ENCODE measurements at places on chromosomes 3 and 15.

DNA sequence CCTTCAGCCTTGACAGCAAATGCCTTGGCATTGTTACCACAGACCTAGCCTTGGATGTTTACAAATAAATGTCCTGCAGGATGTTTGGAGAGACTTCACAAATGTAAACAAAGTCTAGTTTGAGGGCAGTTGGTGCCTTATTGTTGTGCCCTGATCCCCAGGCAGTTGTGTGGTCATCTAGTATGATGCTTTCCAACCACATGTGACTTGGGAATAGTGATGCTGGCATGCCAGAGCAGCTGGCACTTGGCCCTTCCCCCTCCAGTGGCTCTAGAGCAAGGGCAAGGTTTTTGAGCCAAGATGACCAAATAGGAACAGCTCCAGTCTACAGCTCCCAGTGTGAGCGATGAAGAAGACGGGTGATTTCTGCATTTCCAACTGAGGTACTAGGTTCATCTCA, 258.2 kb downstream of the ADAMTS17 start:
- DNase-seq: no peak

GRCh38 chr15:60093273-60094067, 89.4 kb downstream of the FOXB1 start:
- no peak for DNase-seq

GRCh38 chr15:72116731-72117485, 1.0 kb downstream of the MYO9A start:
- peak; percentile 38 for DNase-seq

GRCh38 chr3:183826448-183827250, 1.3 kb upstream of the MAP6D1 start:
- no peak for DNase-seq

- DNase-seq: no peak
Observed at GRCh38 chr3:175111036-175111435, 251.9 kb downstream of the NAALADL2 start.

DNA sequence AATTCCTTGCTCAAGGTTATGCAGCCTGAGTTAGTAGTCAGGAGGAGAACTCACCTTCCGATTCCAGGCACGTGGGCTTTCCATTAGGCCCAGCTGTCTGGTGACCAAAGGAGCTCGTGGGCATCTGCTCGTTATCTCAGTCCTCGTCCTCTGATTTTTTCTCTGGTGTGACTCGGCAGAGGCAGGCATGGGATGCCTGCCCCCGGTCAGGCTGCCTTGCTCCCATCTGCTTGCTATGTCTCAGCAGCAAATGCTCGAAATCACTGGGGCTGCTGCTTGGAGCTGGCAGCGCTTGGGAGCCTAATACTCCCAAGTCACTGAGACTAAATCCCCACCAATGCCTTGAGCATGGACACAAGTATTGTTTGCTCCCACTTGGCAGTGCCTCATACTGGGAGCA, 84.5 kb upstream of the NMNAT3 start:
- no peak for DNase-seq

DNA sequence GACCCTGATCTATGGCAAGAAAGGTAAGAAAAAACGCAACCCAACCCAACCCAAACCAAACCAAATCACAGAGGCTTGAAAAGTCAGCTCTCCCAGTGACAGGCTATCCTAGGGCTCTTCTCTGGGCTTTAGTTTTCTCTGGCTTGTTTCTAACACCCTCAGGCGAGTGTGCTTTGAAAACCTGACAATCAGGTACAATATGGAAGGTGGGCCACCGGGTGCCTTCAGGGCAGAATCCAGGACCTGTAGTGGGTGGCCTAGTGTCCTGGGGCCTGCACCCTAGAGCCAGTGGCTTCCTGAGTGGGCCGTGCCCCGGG, 46.8 kb downstream of the BHLHE40 start:
- no peak for DNase-seq

- no peak for DNase-seq
Observed at GRCh38 chr3:4981665-4982494, 2.6 kb downstream of the BHLHE40 start.

DNA sequence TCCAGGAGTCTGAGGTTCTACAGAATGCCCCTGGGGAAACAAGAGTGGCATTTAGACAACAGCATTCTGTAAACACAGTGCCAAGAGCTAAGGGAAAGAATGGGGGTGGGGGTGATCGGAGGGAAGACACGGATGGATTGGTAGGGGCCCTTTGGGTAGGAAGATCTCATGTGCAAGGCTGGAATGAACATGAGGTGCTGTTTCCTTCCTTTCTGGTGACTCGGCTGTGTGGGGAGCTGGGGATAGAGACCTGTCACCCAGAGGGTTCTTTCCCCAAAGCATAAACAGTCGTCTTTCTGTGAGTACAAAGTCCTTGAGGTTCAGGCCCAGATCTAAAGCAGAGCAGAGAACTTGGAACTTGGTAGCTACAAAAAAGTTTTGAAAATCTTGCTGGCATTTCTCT, 11.7 kb downstream of the TPM1 start:
- DNase-seq: no peak

DNA sequence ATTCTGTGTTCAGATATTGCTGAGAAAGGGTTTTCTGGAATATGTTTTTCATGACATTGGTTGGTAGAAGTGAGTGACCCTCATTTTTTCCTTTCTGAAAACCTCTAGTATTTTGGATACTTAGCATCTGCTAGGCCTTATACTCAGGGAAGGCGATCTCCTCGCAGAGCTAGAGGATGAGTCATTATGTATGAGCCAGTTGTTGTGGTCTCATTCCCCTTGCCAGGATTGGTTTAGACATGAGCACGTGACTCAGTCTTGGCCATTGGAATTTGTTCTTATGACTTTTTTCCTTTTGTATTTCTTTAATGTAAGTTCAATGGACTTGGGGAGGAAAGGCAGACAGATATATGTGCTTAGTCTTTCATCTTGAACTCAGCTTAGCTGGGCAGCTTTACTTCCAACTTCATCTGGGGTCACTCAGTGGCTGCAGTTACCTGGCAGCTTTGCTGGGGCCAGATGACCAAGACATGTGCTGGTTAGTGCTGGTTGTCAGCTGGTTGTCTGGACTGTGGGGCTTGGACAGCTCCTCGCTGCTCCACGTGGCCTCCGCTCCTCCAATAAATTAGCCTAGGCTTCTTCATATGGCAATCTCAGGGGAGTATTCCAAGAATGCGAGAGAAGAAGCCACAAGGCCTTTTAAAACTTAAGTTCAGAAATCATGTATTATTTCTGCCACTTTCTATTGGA, 207.5 kb downstream of the IL20RB start:
- no peak for DNase-seq

GRCh38 chr15:40392986-40393948, 10.7 kb downstream of the KNSTRN start:
- no peak for DNase-seq

- DNase-seq: no peak
Observed at GRCh38 chr3:25749031-25749581, 34.1 kb downstream of the NGLY1 start.

DNA sequence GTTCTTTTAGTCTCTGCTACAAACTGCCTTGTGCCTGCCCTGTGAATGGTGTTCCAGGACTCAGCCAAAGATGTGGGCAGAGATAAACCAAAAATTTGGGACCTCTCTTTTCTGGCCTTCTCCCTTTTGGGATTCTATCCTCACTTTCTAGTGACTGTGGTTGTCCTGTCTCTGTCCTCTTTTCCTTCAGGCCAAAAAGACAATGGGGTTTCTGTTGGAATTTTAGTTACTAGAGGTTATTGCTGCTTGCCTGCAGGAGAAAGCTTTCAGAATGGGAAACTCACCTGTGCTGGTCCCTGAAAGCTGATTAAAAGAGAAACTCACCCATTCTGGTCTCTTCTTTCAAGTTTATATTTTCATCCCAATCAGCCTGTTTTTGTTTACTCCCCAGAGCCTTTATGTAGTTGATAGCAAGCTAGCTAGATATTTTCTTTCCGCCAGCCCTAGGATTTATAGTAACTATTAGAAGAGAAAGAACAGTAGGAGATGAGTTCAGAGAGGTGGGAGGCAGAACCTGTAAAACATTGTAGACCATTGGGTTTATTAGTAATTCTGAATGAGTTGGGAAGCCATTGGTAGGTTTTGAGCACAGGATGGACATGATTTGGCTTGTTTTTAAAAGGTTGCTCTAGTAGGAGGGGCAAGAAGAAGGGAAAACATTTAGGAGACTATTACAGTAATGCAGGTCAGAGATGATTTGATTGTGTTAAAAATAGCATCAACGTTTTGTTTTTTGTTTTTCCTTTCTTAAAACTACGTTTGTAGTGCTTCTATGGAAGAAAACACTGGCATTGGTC, 138.9 kb downstream of the TCF12 start:
- no peak for DNase-seq

GRCh38 chr3:67804578-67804977, 150.2 kb upstream of the SUCLG2 start:
- DNase-seq: no peak

DNA sequence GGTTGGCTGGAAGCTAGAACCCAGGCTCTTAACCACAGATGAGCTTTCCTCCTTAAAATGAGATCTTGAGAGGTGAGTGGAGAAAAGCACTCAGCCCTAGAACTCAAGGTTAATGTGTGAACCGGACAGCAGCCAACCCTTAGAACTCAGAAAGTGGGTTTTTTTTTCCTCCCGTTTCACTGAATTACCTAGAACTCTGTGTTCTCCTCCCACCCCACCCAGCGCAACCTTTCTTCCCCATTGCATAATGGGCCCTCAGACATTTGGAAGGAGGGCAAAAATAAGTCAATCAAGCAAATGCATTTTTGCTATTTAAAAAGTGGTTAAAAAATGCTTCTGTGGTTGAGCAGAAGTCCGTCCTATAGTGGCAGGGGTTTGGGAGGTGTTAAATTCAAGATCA, 36.7 kb downstream of the POC1A start:
- no peak for DNase-seq

GRCh38 chr3:117165176-117165575, 455.6 kb downstream of the TUSC7 start:
- DNase-seq: no peak

DNA sequence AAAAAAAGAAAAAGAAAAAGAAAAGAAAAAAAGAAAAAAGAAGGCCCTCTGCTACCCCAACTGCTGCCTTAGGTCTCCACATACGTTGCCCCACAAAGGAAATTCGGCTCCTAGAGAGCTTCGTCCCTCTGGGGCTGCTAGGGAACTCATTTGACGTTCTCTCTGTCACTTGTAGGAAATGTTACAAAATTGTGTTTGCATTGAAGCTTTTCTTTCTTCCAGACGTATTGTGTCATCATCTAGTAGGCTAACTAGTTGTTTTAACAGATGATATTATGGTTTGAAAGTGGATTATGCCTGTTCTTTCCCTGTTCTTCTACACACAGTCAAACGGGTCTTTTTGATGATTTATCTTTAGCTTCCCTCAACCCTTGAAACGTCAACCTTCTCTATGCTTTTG, 125.3 kb downstream of the BDH1 start:
- no peak for DNase-seq

GRCh38 chr3:105521770-105522169, 155.1 kb downstream of the ALCAM start:
- DNase-seq: no peak

DNA sequence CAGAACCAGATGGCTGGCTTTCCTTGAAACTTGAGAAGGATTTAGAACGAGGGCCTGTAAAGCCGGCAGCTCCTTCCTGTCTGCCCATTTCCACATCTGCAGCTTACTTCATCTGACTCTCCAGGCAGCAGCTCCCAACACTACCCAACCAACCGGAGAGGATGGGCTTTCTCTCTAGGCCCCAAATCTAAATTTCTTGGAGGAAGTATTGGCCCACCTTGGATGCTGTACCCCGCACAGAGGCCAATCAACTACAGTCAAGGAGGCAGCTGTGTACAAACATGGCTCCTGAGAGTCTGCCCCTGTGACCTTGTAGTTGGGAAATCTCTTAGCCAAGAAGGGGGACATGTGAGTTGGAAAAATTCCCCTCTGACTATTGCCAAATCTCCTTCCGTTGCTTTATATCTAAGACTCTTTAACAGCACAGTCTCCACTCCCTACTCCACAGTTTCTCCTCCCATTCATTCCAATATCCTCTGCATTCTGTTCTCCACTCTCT, 8.0 kb upstream of the ACAP2 start:
- DNase-seq: no peak

DNA sequence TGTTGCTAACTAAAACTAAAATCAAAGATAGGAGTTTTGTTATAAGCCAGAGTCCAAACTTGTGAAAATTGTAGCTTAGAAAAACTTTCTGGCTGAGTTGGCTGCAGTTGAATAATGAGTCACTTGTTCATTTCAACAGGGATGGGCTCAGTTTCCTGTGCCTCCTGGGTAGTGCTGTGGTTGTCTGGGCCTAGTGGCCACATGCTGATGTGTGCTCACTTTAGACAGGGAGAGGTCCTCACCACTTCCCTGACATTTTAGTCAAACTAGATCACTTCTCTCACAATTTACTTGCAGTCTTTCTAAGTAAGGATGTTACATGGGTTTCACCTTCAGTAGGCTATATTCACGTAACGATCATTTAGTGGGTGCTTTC, 6.3 kb upstream of the UBE2Q2 start:
- no peak for DNase-seq

GRCh38 chr3:10855871-10856662, 40.0 kb downstream of the SLC6A11 start:
- DNase-seq: no peak

- DNase-seq: peak; percentile 46
Observed at GRCh38 chr3:188792793-188793192, 379.0 kb upstream of the TPRG1 start.

DNA sequence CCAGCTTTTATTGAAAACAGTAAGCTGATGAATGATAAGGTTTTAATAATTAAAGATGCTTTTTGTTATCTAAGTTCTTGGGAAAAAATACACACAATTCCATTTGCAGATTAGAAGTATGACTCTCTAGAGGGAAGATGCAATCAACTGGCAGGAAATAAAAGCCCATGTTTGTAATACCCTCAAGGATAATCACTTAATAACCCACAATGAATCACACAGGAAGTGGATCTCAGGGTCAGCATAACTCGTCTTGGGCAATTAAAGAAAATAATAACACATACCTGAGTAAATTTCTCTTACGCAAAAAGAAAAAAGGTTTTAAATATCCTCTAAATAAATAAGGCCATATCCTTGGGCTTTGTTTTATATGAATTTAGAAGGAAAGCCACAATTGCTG, 9.4 kb upstream of the EID1 start:
- DNase-seq: no peak

GRCh38 chr3:152461460-152461859, 192.7 kb downstream of the MBNL1 start:
- DNase-seq: no peak

GRCh38 chr15:49063402-49064280, 17.4 kb upstream of the SECISBP2L start:
- no peak for DNase-seq

DNA sequence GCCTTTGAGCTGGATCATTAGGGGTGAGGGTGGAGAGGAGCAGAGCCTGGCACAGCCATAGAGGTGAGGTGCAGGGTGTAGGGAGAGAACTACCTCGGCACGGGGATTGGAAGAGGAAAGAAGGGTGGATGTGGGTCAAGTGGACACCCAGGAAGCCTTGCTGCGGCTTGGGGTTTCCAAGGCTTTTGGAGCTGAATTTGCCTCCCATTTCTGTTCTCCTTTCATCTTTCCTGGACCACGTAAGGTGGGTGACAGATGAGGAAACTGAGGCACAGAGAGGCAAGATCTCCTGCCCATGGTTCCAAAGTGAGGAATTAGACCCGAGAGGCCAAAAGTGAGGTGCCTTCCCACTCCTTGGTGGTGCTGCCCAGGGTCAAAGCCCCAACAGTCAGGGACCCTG, 35.4 kb upstream of the SFMBT1 start:
- no peak for DNase-seq

- DNase-seq: no peak
Observed at GRCh38 chr15:46117071-46117470, 482.2 kb downstream of the SQOR start.

GRCh38 chr3:154616298-154616697, 186.3 kb upstream of the GPR149 start:
- DNase-seq: no peak

GRCh38 chr3:48413086-48413485, 16.8 kb downstream of the PLXNB1 start:
- no peak for DNase-seq
